ENCODE measurements at places on chromosomes 2 and 18. TPM values are rescaled to one million over a fixed set of nuclear protein-coding genes. Genes with fewer than 3 reads are reported as not detected.

The DPP10 gene
- not detected for total RNA-seq

The DLGAP1 gene
- total RNA-seq: 0.51 TPM

The LYPD6B gene
- not detected for total RNA-seq

The C18orf63 gene
- not detected for total RNA-seq

The ADAM23 gene
- total RNA-seq: 3.1 TPM

DNA sequence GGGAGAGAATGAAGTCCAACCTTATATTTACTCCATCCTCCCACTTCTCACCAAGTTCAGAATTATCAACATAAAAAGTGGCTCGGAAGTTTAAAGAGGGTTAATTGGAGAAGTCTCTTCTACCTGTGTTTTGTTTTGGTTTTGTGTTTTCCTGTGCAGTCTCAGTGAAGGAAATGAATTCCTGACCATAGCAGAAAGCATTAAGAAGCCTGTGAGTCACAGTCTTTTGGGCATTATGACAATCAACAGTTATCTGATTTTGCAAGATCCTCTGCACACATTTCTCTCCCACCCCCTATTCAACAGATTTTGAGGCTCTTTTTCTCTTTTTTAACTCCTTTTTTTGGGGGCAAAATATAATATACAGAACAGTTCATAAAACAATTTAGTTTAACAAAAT, 8.6 kb upstream of the RPL37A start:
- peak; percentile 59 for DNase-seq

DNA sequence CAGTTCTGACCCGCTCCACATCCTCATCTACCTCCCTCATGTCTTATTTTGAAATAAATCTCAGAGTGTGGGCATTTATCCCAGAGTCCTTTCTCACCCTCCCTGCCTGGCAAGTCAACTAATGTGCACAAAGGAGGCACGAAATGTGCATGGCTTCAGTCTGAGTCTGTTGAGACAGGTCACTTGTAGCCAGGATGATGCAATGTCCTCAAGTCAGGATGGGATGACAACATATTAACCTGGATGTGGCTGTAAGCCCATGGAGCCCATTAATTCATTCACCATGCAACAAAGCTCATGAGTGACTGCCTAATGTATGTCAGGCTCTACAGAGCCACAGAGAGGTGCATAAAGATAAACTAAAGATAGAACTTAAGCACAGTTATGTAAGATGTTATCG, 34.5 kb downstream of the KCNG3 start:
- no peak for DNase-seq

DNA sequence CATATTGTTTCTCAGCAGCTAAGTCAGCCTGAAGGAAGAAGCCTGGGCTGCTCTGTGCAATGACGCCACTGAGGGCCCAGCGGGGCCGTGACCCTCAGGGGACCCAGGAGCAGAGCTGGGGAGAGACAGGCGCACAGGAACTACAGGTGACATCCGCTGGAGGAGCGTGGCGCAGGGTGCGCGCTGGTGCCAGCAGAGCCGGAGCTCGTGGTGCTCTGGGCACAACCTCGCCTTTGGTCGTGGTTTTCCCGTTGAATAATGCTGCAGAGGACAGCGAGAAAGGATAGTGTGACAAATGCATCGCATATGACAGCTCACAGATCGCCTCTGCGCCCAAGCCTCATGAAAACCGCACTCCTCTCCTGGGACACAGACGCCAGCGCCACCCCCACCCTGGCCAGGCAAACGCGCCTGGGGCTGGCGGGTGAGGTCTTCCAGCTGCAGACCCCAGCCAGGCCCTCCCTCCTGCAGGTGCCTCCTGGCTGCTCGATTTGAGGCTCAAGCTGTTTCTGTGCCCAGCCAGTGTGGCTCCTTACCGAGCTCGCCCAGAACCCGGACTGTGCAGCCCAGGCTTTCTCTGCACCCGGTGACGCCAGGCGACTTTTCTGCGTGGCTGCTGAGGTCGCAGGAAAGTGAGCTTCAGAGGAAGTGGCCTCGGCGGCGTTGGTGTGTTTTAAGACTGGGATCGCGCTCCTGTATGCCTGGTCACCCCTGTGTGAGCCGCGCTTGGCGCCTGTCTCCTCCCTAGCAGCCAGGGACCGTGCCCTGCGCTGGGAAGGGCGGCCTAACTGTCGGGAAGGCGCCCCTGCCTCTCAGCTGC, 583.1 kb upstream of the HS6ST1 start:
- no peak for DNase-seq

DNA sequence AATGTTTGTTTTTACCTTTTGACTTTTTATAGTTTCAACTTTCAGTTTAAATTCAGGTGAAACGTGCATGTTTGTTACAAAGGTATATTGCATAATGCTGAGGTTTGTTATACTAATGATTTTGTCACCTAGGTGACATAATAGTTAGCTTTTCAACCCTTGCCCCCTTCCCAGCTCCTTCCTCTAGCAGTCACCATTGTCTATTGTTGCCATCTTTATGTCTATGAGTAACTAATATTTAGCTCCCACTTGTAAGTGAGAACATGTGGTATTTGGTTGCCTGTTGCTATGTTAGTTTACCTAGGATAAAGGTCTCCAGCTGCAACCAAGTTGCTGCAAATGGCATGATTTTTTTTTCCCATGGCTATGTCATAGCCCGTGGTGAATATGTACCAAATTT, 322.3 kb upstream of the SETBP1 start:
- DNase-seq: no peak

DNA sequence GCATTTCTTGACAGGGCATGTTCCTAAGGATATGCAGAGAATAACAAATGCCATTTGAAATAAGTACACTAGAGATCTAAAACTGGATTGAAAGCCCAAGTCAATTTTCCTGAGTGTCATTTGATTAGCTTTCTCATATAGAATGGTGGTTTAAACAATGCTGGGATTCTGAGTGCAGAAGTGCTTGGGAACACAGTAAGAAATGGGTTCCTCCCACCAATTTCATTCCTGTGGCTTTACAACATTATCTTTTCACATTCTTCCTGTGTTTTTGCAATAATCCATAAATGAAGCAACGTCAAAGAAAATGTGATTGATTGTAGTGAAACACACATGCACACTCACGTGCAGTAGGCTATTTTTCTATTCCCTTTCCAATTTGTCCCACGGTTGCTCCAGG, 1858.4 kb upstream of the PIK3C3 start:
- peak; percentile 16 for DNase-seq

DNA sequence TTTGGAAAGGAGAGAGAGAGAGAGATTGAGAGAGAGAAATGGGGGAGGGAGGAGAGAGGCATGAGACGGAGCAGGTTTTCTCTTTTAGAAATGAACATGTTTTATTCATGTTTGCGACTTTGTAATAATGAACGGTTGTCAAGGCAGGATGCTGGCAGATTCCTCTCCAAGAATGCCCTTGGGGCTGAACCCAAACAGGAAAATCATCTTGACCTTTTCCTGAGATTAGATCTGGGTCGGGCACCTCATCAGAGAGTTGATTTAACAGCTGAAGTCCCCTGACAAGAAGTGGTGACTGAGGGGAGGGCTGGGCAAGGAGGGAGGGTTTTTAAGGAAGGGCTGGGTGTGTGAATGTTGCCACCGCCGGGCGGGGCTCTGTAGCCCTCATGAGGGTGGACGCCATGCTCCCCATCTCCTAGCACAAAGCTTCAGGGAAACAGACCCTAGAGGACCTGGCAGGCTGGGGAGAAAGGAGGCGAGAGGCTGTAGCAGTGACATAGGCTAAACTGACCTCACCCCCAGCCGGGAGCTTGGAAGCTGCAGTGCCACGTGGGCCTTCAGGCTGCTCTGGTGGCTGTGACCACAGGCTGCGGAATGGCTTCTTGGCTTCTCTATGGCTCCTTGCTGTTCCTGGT, 60.0 kb downstream of the LIPG start:
- no peak for DNase-seq

- no peak for DNase-seq
These were observed 26.8 kb downstream of the STAMBP start for GRCh38 chr2:73855526-73855925.

DNA sequence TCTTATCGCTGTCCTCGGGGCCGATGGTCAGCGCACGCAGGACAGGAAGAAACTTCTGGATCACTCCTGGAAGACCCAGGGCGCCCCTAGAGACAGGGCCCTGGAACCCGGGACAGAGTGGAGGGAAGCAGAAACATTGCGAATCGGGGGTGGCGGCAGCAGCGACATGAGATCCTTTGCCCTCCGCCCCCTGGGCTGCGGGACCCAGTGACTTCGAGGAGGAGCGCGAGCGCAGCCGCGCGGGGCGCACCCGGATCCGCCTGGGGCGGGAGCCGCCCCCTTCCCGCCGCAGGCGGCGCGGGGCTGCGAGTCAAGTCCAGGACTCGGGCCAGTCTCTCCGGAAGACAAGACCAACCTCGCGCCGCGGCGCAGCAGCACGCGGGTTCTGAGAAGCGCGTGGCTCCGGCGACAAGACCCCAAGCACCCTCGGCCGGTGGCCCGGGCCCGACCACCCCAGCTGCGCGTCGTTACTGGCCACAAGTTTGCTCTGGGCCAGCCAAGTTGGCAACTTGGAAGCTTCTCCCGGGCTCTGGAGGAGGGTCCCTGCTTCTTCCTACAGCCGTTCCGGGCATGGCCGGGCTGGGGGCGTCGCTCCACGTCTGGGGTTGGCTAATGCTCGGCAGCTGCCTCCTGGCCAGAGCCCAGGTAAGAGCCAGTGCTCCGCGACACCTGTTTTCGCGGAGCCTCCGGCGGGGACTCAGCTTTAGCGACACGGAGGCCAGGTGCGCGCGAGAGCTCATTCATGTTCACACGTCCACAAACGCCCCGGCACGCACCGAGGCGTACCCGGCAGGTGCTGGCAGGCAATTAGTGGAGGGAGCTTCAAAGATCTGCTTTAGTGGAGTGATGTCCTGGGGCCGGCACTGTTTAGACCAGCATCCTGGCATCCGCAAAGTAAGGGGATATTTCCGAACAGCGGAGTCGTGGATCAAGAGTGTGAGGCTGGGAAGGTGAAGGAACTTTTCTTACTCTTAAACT, at the start of gene PTH2R:
PTH2R (plus strand) TSS at position 319 of the 978 bp plus-strand sequence; CDS start at position 571, 252 bp downstream.
- DNase-seq: peak; percentile 5

GRCh38 chr18:34995746-34996145, 45.5 kb upstream of the MAPRE2 start:
- DNase-seq: no peak

DNA sequence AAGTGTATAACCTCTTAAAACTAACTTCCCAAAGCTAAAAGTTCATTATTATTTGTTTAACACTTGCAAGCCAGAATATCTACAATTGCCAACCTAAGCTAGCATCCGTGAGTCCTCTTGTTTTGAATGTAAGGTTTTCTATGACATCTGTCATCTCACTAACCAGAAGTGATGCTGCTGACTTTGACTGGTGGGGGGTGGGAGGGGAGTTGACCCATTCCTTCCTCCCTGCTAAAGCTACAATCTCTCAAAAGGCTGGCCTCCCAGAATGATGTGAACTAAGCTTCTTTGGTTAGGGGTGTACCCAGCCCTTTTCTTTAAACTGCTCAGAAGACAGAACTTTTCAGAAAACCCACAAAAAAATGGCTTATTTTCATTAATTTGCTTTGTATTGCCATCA, 280.6 kb downstream of the ZEB2 start:
- DNase-seq: no peak

DNA sequence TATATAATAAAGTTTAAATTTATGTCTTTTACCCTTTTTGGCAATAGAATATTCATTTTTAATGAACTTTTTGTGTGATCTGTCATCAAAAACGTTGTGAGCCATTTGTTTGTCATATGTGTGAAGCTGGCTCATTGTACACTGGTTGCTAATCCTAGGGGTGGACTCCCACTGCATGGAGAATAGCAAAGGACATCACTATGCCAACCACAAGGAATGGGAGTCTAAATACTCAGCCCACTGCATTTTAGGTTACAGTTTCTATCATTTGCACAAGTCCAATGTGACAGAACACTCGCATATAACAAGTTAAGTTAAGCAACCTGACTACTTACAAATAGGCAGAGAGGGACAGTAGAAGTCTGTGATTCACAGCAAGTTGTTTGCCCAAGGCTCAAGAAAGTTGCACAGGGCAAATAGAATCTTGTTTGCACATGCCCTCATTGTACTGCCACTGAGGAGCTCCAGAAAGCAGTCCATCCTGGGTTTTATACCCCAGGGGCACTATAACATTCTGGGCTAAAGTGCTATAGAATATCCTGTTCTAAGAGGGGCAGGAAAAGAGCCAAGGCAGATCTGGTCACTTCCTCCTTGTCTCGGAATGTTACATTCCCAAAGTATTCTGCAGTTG, 545.9 kb upstream of the GCFC2 start:
- no peak for DNase-seq

GRCh38 chr18:10032331-10033015, 118.7 kb downstream of the VAPA start:
- no peak for DNase-seq

GRCh38 chr18:22813648-22814328, 119.3 kb upstream of the RBBP8 start:
- peak; percentile 63 for DNase-seq

DNA sequence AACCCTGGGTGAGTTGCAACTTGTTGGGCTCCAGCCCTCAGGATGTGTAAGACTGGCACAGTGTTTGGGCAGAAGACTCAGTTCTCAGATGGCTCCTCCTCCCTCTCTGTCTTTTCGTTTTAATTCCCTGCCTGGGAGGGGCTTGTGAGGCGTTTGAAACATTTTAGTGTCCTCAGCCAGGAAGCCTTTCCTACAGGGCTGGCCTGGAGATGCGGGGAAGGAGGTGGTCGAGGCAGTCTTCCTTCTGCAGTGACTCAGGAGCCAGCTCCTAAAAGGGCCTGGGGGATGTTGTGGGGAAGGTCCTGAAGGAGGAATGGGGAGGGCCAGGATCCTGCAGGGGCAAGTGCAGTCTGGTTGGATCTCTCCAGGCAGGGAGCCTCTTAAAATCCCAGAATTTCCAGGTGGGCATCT, 22.1 kb upstream of the IGFBP5 start:
- DNase-seq: no peak

DNA sequence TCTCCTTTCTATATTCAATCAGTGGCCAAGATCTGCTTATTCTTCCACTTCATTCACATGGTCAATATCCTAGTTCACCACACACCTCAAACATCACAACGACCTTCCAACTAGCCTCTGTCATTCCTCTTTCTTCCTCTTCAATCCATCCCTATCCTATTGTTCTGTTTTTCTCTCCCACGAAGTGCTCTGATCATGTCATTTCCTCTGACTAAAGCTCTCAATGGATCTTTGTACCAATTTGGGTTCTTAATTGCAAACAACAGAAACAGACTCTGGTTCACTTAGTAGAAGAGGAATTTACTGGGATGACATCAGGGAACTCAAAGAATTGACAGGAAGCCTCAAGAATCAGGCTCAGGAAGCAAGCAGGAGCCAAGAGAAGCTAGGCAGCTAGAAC, 23.5 kb downstream of the WNT10A start:
- no peak for DNase-seq

- no peak for DNase-seq
These were observed 171.8 kb downstream of the CAMKMT start for GRCh38 chr2:44533508-44533907.

DNA sequence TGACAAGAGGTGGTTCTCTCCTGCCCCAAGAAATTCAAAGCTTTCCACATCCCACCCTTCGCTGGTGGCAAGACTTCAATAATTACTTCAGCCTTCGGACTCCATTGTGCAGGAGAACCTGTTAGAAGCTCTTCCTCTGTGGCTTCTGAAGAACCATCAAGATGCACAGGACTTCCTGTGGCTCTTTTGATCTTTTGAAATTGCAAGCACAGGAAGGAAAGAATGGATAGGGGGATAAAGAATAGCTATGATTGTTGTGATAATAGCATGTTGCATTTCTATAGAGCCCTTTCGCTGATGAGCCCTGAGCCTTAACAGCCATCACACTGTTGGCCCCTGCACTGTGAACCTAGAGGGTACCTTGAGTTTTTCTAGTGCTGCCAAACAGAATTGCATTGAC, 7.4 kb downstream of the EPAS1 start:
- no peak for DNase-seq
